ENCODE measurements at places on chromosomes 13 and 19.

DNA sequence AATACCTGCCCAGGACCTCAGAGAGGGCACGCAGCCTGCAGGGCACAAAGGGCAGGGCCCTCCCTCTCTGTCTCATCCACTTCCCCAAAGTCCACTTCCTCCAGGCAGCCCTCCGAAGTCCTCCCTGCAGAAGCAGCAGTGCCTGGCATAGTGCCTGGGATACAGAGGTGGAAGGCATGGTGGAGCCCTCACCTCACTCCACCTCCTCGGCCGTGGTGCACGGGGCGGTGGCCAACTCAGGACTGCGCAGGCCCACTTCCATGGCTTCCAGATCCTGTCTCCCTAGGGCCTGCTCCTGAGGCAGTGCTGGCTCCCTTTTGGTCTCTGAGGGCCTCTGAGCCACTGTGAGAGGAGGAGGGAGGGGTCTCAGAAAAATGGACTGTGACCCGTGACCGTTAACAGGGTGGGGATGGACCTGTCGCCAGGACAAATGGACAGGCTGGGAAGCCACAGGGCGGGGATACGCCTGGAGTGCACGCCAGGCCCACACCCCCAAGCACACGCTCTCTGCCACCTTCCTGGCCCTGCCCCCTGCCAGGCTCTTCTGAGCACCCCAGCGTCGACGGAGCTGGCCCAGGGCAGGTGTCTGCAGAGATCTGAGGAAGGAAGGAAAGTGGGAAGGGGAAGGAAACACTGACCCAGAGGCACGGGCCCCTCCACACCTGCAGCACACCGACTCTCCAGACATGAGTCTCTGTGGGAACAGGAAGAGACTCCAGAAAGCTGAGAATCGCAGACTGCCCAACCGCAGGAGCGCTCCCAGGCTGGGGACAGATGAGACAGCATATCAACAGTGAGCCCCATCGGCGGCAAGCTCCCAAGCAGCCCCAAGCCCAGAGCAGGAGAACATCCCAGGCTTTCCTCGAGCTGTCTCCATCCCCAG lies 8.4 kb downstream of the REXO1 start:
- DNase-seq, result no peak

GRCh38 chr13:111893071-111893606 lies 173.8 kb upstream of the SOX1 start:
- no peak for DNase-seq

DNA sequence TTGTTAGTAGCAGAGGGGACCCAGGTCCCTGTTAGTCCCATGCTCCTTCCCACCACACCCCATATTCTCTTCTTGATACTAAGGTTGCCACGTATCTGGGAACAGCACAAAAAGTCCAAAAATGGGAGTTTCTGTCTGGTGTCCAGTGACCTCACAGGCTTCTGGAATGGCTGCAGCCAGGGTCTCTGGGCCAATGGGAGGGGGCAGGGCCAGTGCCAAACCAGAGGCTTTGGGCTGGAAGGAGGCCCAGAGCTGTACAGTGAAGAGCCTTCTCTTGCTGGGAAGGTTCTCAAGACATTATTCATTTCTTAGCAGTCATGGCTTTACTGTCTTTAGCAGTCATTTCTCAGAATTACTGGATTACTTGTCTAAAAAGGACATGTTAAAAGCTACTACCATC lies 119.2 kb downstream of the FRY start:
- no peak for DNase-seq

DNA sequence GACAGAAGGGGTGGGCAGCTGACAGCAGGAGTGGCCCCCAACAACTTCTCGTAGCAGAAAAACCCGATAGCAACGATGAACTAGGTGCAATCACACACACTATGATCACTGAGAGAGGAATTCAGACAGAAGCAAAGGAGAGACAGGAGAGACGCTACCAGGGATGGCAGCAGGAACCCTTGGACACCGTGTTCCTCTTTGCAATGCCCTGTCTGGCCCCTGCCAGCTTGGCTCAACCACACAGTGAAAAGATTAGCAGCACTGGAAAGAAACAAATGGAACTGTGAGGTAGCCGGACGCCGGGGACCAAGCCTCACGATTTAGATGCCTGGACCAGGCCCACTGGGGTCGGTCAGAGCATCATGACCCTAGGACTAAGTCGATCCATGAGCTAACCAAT lies 23.6 kb downstream of the DCAF15 start:
- no peak for DNase-seq

- no peak for DNase-seq
These were observed 9.7 kb downstream of the FUT2 start for GRCh38 chr19:48705431-48705830.

GRCh38 chr19:4749870-4750590 lies 26.4 kb upstream of the DPP9 start:
- no peak for DNase-seq

DNA sequence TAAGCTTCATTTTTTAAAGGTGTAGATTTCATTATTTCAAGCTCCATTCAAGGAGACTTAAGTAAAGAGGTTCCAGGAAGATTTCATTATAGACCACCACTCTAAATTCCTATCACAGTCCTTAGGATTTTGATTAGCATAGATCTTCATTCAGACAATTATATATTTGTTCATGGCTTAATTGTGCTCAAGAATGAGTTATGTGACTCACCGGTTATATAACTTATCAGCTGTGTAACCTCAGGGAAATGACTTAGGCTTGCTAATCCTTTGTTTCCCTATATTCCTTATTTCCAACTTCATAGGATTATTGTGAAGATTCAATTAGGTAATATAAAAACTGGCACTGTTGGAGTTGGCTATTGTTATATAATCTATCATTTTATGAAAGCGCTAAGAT lies 632.8 kb upstream of the SPRY2 start:
- no peak for DNase-seq

DNA sequence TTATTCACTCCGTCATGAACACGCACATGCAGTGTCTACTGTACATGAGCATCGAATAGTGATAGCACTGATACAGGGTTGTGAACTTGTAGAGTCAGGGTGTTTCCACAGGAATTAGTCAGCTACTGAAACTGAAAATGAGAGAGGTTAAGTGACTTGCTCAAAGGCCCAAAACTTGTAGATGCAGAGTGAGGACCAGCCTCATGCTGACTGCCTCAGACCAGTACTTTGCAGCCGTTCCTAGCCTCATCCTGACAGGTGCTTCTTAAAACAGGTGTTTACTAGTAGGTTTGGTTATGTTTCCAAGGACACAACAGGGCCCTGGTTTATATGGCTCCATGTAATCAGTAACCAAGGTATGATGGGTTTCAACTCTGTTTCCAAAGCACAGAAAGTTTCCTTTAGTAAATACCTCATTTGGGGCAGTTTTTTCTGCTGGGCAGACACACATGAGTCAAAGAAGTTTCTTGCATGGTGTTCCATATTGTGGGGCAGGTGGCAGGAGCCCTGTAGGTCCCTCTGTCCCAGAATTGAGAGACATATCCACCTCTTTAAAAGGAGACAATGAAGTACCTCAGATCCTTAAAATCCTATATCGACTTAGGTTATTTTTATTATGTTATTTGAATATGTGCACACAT lies 16.0 kb downstream of the FGF9 start:
- DNase-seq, result no peak

- DNase-seq, result no peak
These were observed 9.3 kb downstream of the EBPL start for GRCh38 chr13:49681842-49682435.

- no peak for DNase-seq
These were observed 1280.8 kb upstream of the PCDH20 start for GRCh38 chr13:62696490-62696889.

GRCh38 chr13:110421696-110422385 lies 114.8 kb downstream of the COL4A2 start:
- DNase-seq, result no peak

DNA sequence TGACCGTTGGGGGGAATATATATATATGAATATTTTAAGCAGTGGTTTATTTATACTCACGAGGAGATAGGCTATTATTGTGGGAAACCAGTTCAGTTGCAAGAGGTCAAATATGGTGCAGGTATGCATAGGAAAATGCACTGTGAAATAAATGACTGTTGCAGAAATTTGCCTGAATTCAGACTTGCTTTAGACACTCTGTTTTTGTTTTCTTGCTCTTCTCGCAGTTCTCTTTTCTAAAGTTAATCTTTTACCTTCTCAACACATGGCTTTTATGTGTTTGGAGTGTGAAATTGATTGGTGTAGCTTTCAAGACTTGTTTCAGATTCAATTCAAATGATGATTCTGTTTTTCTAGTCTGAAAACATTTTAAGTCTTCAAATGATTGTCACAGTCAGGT lies 109.7 kb downstream of the LRCH1 start:
- DNase-seq, result no peak

DNA sequence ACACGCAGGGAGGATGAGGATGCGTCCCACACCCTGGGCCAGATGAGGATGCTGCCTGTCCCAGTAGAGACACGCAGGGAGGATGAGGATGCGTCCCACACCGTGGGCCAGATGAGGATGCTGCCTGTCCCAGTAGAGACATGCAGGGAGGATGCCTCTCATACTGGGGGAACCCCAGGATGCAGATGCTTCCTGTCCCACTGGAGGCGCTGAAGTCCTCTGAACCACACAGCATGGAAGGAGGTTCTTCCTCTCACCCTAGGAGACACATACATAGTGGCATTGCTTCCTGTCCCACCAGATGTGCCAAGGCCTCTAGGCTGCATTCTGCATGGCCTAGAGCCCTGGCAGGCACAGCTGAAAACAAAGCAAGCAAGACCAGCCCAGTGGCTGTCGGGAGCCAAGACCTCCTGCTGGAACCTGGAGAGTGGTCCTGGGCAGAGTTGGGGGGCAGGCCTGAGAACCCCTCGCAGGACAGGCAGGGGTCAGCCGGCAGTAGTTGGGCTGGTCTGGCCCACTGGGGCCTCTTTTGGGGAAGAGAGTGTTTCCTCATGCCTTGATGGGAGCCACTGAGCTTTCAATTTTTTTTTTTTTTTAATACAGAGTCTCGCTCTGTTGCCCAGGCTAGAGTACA lies 4.3 kb downstream of the HPN start:
- DNase-seq, result no peak

GRCh38 chr13:43664700-43665191 lies 122.0 kb downstream of the ENOX1 start:
- DNase-seq, result no peak

GRCh38 chr19:35228177-35228930 lies at the start of gene FAM187B:
Gene FAM187B (minus strand): TSS chr19:35228739. CDS start chr19:35228680, 59 bp downstream.
- DNase-seq, result no peak
